ENCODE measurements at places on chromosomes 3 and 15. TPM values are rescaled to one million over a fixed set of nuclear protein-coding genes. Genes with fewer than 3 reads are reported as not detected.

GRCh38 chr15:28044121-28044672 is 54.9 kb downstream of the OCA2 start:
- no peak for DNase-seq
- H3K36me3 ChIP-seq, result no peaks in the 10 kb centered on the region
- H3K4me1 ChIP-seq, result no peaks in the 10 kb centered on the region
- H3K27me3 ChIP-seq, result no peaks in the 10 kb centered on the region
- H3K27ac ChIP-seq, result no peak overlapping the region
- no peak overlapping the region for H3K4me3 ChIP-seq

- no peaks in the 10 kb centered on the region for H3K27me3 ChIP-seq
- H3K4me3 ChIP-seq, result no peak overlapping the region
- no peak overlapping the region for H3K27ac ChIP-seq
- H3K4me1 ChIP-seq, result no peaks in the 10 kb centered on the region
Observed at GRCh38 chr3:23183731-23184130, 19.4 kb upstream of the UBE2E2 start.

DNA sequence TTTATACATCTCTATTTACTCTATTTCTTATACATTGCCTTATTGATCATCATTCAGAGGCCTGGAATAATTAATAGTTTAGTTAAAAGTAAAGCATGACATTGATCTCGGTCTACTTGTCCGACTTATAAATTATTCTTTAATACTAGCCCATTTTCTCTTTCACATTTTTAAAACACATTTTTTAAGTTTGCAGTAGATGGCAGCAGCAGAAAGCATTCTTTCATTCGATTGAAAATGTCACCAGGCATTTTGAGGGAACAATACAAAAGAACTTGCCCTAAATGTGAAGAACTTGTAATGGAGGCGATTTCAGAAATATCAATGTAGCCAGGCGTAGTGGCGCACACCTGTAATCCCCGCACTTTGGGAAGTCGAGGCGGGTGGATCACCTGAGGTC is 15.5 kb upstream of the MAP3K13 start:
- H3K27ac ChIP-seq, result no peak overlapping the region
- no peaks in the 10 kb centered on the region for H3K27me3 ChIP-seq
- no peak overlapping the region for H3K4me3 ChIP-seq
- H3K4me1 ChIP-seq, result no peaks in the 10 kb centered on the region
- no peaks in the 10 kb centered on the region for H3K36me3 ChIP-seq

GRCh38 chr3:141360888-141361598 is 7.3 kb upstream of the ZBTB38 start:
- H3K27me3 ChIP-seq, result no peaks in the 10 kb centered on the region
- H3K4me1 ChIP-seq, result peaks cover 2% of the 10 kb centered on the region
- H3K36me3 ChIP-seq, result no peaks in the 10 kb centered on the region
- no peak overlapping the region for H3K4me3 ChIP-seq
- H3K27ac ChIP-seq, result peak overlapping the region; percentile 1

DNA sequence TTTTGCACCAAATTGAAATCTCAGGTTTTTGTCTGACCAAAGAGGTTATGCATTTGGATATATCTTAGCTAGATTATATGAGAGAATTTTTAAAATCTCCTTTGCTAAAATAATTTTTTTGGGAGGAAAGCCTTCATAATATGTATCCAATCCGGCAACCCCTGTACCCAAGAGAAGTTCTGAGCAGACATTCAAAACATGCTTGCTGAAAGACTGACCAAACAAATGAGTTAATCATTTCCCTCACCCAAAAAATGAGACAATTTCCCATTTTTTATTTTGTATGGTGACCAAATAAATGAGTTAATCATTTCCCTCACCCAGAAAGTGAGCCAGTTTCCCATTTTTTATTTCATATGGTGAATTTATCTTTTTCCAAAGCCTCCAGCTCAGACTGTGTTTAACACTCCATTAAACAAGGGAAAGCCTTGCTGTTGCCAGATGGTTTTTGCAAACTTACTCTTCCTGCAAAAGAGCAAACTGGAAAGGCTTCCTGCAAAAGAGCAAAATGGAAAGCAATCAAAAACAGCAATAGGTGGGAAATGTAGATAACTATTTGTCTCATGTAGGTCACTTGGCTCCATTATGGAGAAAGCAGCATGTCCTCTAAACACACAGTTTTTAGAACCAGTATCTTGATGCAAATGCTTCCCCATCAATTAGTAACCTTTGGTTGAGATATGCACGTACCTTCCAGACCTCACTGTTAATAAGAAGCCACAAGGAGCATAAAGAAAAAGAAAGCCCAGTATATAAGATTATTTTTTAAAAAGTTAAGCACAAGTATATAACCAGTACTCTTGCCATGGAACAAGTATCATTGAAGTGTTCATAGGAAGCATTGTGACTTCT is 78.4 kb upstream of the OSTN start:
- no peak for DNase-seq
- no peaks in the 10 kb centered on the region for H3K27me3 ChIP-seq
- no peak overlapping the region for H3K27ac ChIP-seq
- no peaks in the 10 kb centered on the region for H3K36me3 ChIP-seq
- H3K4me1 ChIP-seq, result no peaks in the 10 kb centered on the region

- no peak overlapping the region for H3K4me3 ChIP-seq
- no peaks in the 10 kb centered on the region for H3K36me3 ChIP-seq
- no peaks in the 10 kb centered on the region for H3K4me1 ChIP-seq
- DNase-seq, result no peak
Observed at GRCh38 chr3:46946856-46947545, 29.5 kb downstream of the CCDC12 start.

RLBP1 gene
- not detected for total RNA-seq

DNA sequence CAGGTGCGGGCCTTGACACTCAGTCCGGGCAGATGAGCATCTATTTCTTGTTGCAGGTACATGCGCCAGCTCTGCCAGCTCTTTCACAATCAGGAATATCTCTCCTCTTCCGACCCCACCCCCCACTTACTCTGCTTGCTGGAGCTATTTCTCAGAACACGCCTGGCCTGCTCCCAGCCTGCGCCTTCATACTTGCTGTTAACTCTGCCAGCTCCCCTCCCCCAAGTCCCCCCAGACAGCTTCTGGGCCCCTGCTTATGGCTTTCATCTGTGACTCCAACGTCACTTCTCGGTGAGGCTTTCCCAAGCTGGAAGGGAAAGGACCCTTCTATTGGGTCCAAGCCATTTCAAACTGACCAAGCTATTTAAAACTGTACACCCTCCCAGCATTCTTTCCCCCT is 15.2 kb downstream of the MAGEF1 start:
- H3K27me3 ChIP-seq, result no peaks in the 10 kb centered on the region
- H3K27ac ChIP-seq, result no peak overlapping the region
- DNase-seq, result no peak
- H3K4me1 ChIP-seq, result peaks cover 6% of the 10 kb centered on the region

GRCh38 chr15:78390826-78391225 is 47.2 kb upstream of the IREB2 start:
- H3K4me1 ChIP-seq, result peaks cover 10% of the 10 kb centered on the region
- no peaks in the 10 kb centered on the region for H3K36me3 ChIP-seq
- DNase-seq, result no peak
- H3K27ac ChIP-seq, result no peak overlapping the region
- H3K4me3 ChIP-seq, result no peak overlapping the region

SRPRB gene
- 19.7 TPM for total RNA-seq

- no peaks in the 10 kb centered on the region for H3K27me3 ChIP-seq
- H3K4me3 ChIP-seq, result no peak overlapping the region
- H3K27ac ChIP-seq, result no peak overlapping the region
- H3K36me3 ChIP-seq, result no peaks in the 10 kb centered on the region
Observed at GRCh38 chr15:86373147-86373546, 293.5 kb downstream of the AGBL1 start.

TBL1XR1 gene
- total RNA-seq, result 57.1 TPM

GRCh38 chr15:51840692-51841091 is 11.2 kb downstream of the TMOD3 start:
- no peaks in the 10 kb centered on the region for H3K4me1 ChIP-seq
- DNase-seq, result no peak
- H3K27ac ChIP-seq, result no peak overlapping the region
- H3K36me3 ChIP-seq, result no peaks in the 10 kb centered on the region
- H3K27me3 ChIP-seq, result no peaks in the 10 kb centered on the region

GRCh38 chr15:81315452-81316175 is 8.3 kb downstream of the STARD5 start:
- H3K27ac ChIP-seq, result no peak overlapping the region
- H3K27me3 ChIP-seq, result no peaks in the 10 kb centered on the region
- no peaks in the 10 kb centered on the region for H3K36me3 ChIP-seq
- no peaks in the 10 kb centered on the region for H3K4me1 ChIP-seq
- DNase-seq, result no peak

- H3K4me3 ChIP-seq, result no peak overlapping the region
- no peak for DNase-seq
- H3K27me3 ChIP-seq, result no peaks in the 10 kb centered on the region
Observed at GRCh38 chr3:124313621-124314020, 321.7 kb upstream of the ROPN1 start.

GRCh38 chr15:49466119-49466518 is 43.1 kb downstream of the FGF7 start:
- H3K27ac ChIP-seq, result peak overlapping the region; percentile 78
- DNase-seq, result no peak
- peaks cover 68% of the 10 kb centered on the region for H3K4me1 ChIP-seq
- H3K27me3 ChIP-seq, result no peaks in the 10 kb centered on the region

DNA sequence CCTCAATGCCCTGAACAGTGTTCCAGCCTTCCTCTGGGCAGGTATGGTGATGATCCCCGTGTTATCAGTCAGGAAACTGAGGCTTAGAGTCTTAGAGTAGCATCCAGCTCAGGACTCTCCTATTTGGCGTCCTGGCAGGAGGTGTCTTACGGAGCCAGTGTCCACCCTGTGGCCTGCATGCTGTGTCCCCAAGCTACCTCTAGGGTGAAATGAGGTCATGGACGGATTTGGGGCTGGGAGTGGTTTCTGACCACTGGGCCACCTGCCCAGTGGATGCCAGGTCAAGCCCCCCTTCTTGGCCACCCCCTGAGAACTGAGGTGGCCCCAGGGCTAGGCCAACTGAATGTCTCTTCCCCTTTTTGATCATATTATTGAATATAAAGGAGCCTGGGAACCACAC is 27.2 kb upstream of the SLC6A6 start:
- H3K36me3 ChIP-seq, result no peaks in the 10 kb centered on the region
- H3K4me1 ChIP-seq, result no peaks in the 10 kb centered on the region
- no peak overlapping the region for H3K27ac ChIP-seq
- H3K27me3 ChIP-seq, result no peaks in the 10 kb centered on the region
- DNase-seq, result no peak

DNA sequence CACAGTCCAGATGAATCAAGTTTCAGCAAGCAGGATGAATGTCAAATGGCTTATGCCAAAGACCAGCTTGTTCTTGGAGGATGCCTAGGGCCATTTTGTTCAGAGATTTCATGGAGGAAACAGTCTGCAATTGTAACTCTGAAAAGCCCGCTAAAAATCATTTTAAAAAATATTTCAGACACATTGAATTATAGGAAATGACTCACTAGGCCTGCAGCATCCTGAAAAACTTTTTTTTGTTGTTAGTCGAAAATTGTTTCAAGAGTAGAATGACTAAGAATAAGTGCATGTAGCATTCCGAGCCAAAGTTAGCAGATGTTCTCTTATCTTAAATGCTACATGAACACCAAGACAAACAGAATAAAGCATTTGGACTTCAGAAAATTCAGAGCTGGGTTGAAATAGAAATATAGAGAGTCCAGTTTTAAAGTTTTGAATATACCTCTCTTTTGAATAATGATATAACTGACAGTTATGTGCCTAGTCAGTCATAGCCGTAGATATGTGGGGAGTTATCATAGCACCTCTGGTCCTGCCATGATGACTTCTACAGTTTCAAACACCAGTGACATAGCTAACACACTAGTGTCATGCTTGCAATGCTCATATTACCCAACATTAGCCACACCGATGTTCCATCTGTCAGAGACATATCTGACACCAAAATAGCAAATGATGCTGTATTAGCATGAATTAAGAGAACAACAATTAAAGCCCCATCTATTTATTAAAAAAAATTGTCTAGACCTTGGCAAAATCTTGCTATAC is 1462.8 kb upstream of the GBE1 start:
- no peak overlapping the region for H3K27ac ChIP-seq
- H3K27me3 ChIP-seq, result no peaks in the 10 kb centered on the region
- no peaks in the 10 kb centered on the region for H3K4me1 ChIP-seq

DNA sequence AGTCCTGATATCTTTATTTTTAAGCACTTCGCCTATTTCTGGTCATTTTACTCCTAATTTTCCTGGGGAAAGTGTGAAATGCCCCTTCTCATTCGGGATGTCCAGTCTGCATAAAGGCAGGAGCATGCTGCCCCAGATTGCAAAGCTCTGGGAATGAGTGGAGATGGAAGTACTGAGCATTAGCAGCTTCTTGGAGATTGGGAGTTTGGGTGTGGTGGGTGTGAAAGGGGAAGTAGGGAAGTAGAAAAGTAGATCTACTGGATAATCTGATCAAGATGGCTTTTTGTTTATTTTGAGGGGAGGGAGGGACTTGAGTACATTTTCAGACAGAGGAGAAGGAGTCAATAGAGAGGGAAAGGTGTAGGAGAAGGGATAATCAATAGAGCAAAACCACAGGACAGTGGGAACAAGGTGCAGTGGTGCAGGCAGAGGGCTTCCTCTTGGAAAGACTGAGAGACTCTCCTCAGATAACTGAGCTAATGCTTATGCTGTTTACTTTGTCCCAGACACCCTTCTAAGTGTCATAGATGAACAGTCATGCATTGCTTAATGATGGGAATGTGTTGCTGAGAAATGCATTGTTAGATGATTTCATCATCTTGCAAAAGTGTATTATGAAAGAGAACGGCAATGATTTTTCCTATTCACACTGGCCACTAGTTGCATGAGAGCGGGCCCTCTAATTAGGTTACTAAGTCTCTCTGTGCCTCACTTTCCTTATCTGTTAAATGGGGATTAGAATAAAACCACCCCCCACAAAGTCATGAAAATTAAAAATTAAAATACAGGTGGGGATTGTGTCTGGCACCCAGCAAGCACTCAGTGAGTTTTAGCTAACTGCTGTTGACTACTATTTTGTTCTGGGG is 45.5 kb downstream of the PHLDB2 start:
- no peak for DNase-seq
- H3K36me3 ChIP-seq, result no peaks in the 10 kb centered on the region
- H3K4me3 ChIP-seq, result no peak overlapping the region
- H3K4me1 ChIP-seq, result no peaks in the 10 kb centered on the region

DNA sequence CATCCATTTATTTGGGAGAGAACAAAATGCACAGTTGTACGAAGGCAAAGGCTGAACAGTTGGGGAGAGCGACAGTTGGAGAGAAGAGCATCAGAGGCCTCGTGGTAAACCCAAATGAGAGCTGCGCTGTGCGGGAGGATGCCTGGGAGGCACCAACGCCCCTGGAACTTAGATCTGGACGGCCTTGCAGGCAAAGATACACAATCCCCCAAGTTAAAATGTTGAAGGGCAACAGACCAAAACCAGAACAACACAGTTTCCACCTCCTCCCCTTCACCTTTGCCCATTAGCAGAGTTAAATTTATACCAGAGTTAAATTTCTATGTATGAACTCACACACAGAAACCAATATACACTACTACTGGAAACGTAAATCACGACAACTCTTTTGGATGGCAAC is 339.6 kb downstream of the RORA start:
- H3K36me3 ChIP-seq, result no peaks in the 10 kb centered on the region
- DNase-seq, result no peak
- no peak overlapping the region for H3K4me3 ChIP-seq
- H3K27ac ChIP-seq, result no peak overlapping the region
- no peaks in the 10 kb centered on the region for H3K27me3 ChIP-seq

ZNF662 gene
- 9.0 TPM for total RNA-seq

GRCh38 chr15:85353516-85353915 is 26.9 kb upstream of the AKAP13 start:
- no peak overlapping the region for H3K27ac ChIP-seq
- H3K36me3 ChIP-seq, result no peaks in the 10 kb centered on the region
- H3K27me3 ChIP-seq, result no peaks in the 10 kb centered on the region
- H3K4me1 ChIP-seq, result no peaks in the 10 kb centered on the region
- H3K4me3 ChIP-seq, result no peak overlapping the region

NTRK3 gene
- 85.9 TPM for total RNA-seq

- H3K4me1 ChIP-seq, result no peaks in the 10 kb centered on the region
- no peaks in the 10 kb centered on the region for H3K27me3 ChIP-seq
- no peak overlapping the region for H3K4me3 ChIP-seq
- H3K27ac ChIP-seq, result no peak overlapping the region
Observed at GRCh38 chr3:94417963-94418455, 355.1 kb downstream of the NSUN3 start.

CELSR3 gene
- total RNA-seq, result 1.5 TPM

Data from tibial nerve (tissue), 4 donors.